ENCODE measurements at places on chromosomes 13 and 19.
A peak's percentile ranks its signal among the peaks of the same experiment; 100 is the strongest.

- DNase-seq: no peak
Measured at GRCh38 chr13:111658145-111659100, 338.0 kb downstream of the TEX29 start.

- no peak for DNase-seq
Measured at GRCh38 chr13:68026077-68026476, 795.9 kb upstream of the PCDH9 start.

- DNase-seq: no peak
Measured at GRCh38 chr13:96746886-96747285, 247.4 kb downstream of the OXGR1 start.

- no peak for DNase-seq
Measured at GRCh38 chr19:12885749-12886650, 1.0 kb downstream of the KLF1 start.

DNA sequence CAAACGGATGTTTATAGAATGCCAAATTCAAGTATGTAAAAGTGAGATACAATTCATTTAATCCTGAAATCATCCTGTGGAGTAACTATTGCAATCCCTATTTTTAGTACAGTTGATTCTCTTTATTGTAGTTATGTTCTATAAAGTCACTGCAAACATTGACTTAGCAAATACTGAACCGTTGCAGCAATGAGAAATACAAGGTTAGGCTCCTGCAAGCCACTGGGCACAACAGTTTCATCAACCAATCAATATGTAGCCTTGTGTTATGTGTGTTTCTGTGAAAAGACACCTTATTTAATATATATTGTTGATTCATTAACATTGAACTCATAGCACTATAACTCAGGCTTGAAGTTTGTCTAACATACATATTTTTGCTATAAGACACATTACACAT lies 174.4 kb downstream of the DCT start:
- DNase-seq: no peak

GRCh38 chr13:101575581-101575980 lies 123.1 kb downstream of the ITGBL1 start:
- DNase-seq: no peak

DNA sequence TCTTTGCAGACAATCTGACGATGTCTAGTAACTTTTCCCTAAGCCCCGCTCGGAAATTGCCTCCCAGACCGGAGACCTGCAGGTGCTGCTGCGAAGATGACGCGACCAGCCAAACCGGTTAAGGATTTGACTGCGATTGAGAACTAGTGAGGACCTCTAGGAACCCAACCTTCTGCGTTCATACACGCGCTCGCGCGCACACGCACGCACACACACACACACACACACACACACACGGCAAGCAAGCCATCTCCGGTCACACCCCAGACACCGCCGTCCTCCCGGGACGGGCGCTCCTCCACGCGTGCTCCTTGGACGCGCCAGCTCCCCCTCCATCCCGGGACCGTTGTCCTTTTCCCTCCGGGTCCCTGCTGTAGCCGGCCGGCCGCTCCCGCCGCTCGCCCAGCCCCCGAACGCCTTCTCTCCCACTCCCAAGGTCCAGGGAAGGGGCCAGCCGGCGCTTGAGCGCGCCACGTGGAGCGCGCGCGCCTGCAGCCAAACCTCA lies 1.2 kb downstream of the TBC1D4 start:
- peak; percentile 53 for DNase-seq
